ENCODE measurements at places on chromosomes 5 and 9. TPM values are rescaled to one million over a fixed set of nuclear protein-coding genes. Genes with fewer than 3 reads are reported as not detected.
A peak's percentile ranks its signal among the peaks of the same experiment; 100 is the strongest.

DNA sequence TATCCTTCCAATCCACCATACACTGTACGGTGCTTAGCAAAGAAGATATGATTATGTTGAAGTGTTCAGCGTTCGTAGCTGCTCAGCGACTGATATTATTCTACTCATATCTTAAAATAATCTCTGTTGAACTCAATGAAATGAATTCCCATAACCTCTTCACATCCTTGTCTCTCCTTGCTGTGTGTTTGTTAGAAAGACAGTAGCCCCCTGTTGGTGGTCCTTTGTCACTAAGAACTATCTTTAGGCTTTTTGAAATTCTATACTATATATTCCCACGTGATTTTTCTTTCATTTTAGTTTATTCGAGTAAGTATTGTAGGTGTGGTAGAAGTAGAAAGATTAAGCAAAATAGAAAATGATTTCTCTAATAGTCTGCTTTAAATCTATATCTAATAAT lies 762.8 kb upstream of the WWC1 start:
- no peak for DNase-seq

The ARL15 gene
- total RNA-seq = 8.7 TPM

- DNase-seq = peak; percentile 45
Observed at GRCh38 chr9:124749781-124750180, 21.3 kb downstream of the NR6A1 start.

GRCh38 chr5:36703245-36703860 lies 96.9 kb downstream of the SLC1A3 start:
- no peak for DNase-seq

The JAKMIP2 gene
- 0.52 TPM for total RNA-seq

DNA sequence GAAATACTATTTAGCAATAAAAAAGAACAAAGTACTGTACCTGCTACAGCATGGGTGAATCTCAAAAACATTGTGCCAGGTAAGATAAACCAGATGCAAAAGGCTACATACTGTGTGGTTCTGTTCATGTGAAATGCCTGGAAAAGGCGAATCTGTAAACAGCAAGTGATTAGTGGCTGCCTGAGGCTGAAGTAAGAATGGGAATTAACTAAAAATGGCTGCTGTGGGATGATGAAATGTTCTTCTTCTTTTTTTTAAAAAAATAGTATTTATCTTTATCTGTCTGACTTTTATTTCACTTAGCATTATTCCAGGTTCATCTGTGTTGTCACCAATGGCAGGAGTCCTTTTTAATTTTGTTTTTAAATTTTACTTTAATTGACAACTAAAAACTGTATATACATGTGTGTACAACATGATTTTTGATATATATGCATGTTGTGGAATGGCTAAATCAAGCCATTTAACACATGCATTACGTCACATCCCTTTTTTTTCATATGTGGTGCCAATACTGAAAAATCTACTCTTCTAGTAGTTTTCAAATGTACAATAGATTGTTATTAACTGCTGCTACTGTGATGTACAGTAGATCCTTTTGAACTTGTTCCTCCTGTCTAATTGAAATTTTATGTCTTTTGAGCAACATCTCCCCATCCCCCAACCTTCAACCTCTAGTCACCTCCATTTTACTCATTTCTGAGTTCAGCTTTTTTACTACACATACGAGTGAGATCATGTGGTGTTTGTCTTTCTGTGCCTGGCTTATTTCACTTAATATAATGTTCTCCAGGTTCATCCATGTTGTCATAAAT lies 62.9 kb upstream of the TNFAIP8 start:
- no peak for DNase-seq

The CAPSL gene
- total RNA-seq = 0.52 TPM

The IL5 gene
- total RNA-seq = not detected

- no peak for DNase-seq
Observed at GRCh38 chr5:98962587-98962986, 33.8 kb upstream of the CHD1 start.

The SOX30 gene
- total RNA-seq = not detected

GRCh38 chr5:58012102-58012501 lies 447.8 kb downstream of the PLK2 start:
- DNase-seq = peak; percentile 40

The OR1J2 gene
- total RNA-seq = not detected

DNA sequence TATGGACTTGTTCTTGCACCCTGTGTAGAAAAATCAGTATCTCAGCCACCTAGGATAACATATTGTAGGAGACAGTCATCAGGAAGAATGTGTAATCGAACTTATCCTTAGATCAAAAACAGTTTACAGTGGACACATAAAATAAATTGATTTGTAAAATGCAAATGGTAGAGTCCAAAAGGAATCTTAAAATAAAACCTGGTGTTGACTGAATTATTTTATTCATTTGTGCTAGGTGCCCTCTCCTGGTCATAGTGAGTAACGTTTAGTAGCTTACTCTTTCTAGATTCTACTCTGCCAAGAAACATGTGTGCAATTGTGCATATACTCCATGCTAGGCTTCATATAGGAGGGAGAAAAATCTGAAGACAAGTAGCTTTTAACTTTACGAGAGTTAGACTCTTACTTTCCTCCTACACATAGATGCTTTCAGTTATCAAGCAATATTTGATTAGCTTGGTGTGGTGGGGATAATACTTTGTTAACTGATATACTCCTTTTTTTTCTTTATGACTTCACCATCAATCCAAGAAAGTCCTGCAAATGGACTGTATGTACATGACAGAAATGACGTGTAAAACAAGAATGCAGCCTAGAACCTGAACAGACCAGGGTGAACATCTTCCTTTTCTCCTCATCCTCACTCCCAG lies 23.7 kb upstream of the LOX start:
- peak; percentile 62 for DNase-seq

DNA sequence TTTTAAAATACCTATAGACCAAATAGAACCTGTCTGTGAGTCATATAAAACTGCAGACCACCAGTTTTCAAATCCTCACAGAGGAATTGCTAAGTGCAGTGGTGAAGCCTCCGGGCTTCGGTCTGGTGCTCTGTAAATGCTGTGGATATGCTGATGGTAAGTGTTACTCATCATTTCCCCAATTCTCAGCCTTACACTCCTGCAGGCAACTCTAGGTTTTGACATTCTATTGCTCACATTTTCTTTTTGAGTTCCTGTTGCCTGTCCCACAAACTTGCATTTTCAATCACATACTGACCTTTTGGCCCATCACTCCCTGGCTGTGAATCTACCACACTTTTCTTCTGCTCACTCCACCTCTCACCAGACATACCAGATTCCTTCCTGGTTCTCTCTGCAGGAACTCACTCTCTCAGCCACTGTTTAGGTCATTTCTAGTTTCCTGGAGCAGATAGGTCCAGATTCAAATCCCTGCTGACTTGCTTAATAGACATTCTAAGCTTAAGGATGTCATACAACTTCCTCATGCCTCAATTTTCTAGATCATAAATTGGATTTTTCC lies 192.9 kb downstream of the RAB3C start:
- no peak for DNase-seq

The DMRT3 gene
- total RNA-seq = not detected

GRCh38 chr5:133483406-133484090 lies 128.8 kb downstream of the FSTL4 start:
- no peak for DNase-seq

The C9 gene
- total RNA-seq = not detected

DNA sequence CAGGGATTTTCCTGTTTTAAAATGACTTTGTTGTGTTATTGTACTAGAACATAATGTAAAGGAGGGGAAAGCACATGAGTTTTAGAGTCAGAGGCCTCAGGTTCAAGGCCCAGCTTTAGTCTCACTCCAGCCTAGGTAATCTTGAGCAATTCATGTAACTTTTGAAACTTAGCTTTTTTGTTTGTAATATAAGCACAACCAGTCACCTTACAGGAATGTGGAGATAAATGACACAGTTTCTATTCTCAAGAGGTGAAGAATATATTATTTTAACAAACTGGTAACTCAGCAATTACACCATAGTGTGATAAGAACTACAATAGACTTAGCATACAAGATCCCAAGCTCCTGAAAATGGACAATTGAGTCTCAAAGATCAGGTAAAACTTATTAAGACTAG lies 51.2 kb downstream of the ADAMTS19 start:
- peak; percentile 22 for DNase-seq

The SLC46A2 gene
- total RNA-seq = not detected

- DNase-seq = no peak
Observed at GRCh38 chr5:132071338-132071707, 2.3 kb upstream of the CSF2 start.

- DNase-seq = peak; percentile 99
Observed at GRCh38 chr9:86854898-86855523, 92.3 kb downstream of the GAS1 start.

GRCh38 chr5:66327008-66327407 lies 182.9 kb downstream of the SREK1 start:
- no peak for DNase-seq

The CD72 gene
- 1.4 TPM for total RNA-seq

DNA sequence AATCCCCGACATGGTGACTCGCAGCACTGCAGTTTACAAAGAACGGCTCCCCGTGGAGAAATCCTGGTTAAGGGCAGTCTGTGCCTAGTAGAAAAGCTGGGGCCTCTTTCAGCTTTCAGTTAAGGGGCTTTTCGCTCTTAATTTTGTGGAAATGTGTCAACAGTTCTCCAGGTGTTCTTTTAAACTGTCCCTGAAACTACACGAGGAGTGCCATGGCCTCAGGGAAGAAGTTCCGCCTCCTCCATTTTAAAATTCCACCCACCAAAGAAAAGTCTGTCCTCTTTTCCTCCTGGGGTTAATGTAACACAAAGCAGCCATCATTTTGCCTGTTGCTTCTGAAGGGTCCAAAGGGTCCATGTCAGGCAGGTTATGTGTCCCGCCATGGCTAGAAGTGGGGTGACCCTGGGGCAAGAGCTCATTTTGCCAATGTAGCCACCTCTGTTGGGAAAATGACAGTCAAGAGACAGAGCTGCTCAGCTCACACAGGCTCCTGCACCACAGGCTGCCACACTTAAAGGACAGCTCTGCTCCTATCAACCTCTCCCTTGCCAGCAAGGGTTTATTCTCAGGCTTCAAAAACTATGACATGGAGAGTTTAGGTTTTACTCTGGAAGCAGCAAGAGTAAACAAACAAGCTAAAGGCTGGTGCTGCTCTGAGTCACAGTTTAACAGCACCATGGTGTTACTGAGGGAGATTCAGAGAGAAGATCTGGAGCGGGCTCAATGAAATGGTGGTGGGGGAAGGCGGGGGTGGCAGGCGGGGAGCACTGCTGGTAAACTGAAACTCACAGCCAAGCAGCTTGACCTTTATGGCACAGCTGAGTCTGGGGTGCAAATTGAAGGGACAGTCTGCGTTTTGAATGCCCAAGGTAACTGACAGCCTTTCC lies 3.2 kb downstream of the WHRN start:
- DNase-seq = peak; percentile 35

DNA sequence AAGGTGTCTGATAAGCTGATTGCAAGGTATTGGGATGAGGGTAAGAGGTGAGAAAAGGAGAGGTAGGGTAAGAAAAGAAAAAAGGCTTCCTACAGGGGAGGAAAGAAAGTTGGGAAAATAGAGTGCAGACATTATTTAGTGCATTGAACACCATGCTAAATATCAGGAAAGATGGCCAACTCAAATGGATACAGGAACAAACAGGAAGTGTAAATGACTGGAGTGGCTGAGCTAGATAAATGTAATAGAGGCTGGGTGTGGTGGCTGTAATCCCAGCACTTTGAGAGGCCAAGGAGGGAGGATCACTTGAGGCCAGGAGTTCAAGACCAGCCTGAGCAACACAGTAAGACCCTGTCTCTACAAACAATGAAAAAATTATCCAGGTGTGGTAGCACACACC lies 32.2 kb downstream of the OTP start:
- no peak for DNase-seq

DNA sequence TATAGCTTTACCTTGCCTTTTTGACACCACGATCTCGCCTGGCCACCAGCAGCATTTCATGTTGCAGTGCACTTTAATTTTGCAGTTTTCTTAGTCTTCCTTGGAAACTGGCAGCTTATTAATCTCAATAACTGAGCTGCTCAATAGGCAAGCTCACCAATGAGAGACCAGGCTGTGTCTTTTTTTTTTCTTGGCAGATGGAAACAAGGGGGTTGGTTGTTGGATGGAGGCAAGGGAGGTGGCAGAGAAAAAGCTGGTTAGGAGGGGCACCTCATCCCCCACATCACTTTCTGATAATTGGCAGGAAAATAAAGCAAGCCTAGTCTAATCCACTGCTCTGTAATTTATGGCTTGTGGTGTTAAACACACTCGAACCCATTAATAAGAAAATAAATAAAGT lies 324.5 kb upstream of the WWC1 start:
- DNase-seq = no peak

DNA sequence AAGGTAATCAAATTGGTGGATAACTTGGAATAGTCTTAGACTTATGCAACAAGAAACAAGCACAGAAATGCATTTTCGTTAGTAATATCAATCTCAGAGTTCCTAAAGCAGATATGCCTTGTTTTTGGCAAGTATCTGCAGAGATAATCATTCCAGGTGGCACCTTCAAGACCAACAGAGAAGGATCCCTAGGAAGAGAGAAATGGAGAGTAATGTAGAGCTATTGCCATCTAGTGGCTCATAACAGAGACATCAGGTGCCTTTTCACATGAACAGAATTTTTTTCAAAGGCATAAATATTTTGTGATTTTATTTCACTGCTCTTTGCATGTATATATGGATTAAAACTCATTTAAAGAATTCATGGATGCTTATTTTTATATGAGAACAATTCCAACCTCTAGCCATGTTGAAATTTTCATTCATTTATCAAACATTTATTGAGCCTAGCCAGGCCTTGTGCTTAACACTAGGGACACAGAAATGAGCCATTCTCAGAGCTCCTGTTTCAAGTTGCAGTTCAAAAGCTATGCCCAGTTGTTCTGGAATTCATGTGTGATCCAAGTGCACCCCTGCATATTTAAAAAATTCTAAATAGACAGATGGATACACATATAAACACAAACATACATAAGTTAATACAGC lies 117.5 kb upstream of the OR13F1 start:
- peak; percentile 18 for DNase-seq

GRCh38 chr9:7996558-7996957 lies 197.0 kb upstream of the DMAC1 start:
- no peak for DNase-seq

The GDA gene
- not detected for total RNA-seq

- peak; percentile 71 for DNase-seq
Observed at GRCh38 chr9:87099407-87099806, 152.1 kb upstream of the GAS1 start.

The ZMYND19 gene
- total RNA-seq = 36.1 TPM

The MVB12B gene
- total RNA-seq = 4.8 TPM

The C9orf152 gene
- not detected for total RNA-seq

Measured in LHCN-M2 (cell line).